ENCODE measurements at places on chromosomes 7 and 10. TPM values are rescaled to one million over a fixed set of nuclear protein-coding genes. Genes with fewer than 3 reads are reported as not detected.

GRCh38 chr10:98001736-98002135 lies 28.7 kb downstream of the CRTAC1 start:
- DNase-seq, result no peak

DNA sequence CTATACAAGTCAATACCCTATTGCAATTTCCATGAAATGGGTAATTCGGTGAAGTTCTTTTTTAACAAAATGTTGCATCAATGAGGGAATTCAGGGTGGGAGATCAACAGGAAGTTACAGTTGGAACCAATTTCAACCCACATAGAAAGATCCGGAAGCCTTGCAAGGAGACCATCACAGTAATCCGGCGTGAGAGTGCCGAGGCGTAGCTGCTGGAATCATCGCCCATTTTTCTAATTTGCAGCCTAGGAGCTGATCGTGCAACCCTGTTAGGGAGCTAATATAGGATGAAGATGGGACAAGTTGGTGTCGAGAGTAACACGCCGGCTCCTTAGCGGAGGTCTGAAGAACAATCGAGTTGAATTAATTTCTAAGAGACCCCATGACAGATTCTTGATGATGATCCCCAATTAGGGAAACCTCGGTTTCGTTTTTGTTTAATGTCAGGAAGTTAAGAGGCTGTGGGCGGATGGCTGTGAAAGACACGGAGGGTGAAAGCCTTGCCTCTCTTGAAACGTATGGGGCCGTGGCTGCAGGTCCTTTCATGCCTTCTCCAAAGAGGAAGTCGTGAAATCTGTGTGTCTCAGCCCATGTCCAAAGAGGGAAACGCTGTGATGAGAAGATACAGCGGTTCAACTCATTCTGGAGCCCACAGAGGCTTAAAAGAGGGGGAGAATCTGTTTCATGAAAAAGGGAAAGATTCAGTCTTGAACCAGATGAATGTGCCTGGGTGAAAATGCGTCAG lies 51.2 kb upstream of the CARD11 start:
- DNase-seq, result no peak

- no peak for DNase-seq
Measured at GRCh38 chr10:75404815-75405597, 3.4 kb upstream of the ZNF503 start.

- no peak for DNase-seq
Measured at GRCh38 chr7:21587139-21587784, 44.4 kb downstream of the DNAH11 start.

GRCh38 chr10:48608279-48608681 lies 3.4 kb upstream of the ARHGAP22 start:
- peak; percentile 45 for DNase-seq

SNCG gene
- 0.74 TPM for total RNA-seq

GRCh38 chr7:130144312-130145171 lies 60.7 kb downstream of the TMEM209 start:
- no peak for DNase-seq

- no peak for DNase-seq
Measured at GRCh38 chr7:128059143-128059988, 28.1 kb upstream of the LRRC4 start.

DNA sequence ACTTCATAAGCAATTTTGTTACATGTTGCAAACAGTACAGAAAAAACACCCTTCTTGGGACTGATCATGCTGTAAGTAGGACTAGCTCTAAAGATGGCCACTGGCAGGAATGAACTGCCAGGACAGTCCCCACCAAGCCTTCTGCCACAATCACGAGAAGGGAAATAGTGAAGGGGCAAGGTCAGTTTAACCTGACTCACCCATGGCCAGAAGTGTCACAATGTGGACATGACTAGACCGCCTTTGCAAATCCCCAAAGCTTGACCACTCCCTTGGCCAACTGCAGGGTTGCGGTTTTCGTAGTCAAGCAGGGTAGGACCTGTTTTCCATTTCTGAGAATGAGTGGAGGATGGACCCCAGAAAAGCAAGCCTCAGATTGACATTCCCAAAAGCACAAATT lies 19.4 kb upstream of the FRAT2 start:
- DNase-seq, result no peak
